ENCODE measurements at places on chromosomes 1 and 21.

DNA sequence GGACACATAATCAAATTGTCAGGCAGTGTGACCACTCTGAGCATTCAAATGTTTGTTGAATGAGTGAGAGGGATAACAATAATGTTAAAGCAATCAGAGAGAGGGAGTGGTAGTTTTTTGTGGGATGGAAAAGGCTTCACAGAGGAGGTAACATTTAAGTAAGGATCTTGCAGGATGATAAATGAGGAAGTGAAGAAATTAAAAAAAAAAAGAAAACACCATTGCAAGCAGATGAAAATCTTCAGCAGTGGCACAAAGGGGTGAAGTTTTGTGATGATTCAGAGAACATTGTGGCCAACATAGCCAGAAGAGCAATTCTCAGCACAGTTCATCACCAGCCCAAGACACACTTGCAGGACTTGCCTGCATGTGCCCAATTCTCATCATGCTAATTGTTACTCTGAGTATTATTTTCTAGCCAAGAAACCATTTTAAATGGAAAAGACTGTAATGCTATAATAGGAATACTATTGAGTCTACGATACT is 35.0 kb downstream of the OVGP1 start:
- no peak for DNase-seq

- DNase-seq: no peak
Observed at GRCh38 chr1:66050123-66050522, 257.4 kb downstream of the PDE4B start.

GRCh38 chr1:63858153-63858552 is 84.3 kb downstream of the ROR1 start:
- DNase-seq: no peak

GRCh38 chr1:97488530-97488929 is 432.3 kb downstream of the DPYD start:
- no peak for DNase-seq

GRCh38 chr1:21716169-21716568 is 47.0 kb upstream of the RAP1GAP start:
- DNase-seq: no peak

GRCh38 chr21:34594566-34595234 is 20.2 kb downstream of the RCAN1 start:
- no peak for DNase-seq

DNA sequence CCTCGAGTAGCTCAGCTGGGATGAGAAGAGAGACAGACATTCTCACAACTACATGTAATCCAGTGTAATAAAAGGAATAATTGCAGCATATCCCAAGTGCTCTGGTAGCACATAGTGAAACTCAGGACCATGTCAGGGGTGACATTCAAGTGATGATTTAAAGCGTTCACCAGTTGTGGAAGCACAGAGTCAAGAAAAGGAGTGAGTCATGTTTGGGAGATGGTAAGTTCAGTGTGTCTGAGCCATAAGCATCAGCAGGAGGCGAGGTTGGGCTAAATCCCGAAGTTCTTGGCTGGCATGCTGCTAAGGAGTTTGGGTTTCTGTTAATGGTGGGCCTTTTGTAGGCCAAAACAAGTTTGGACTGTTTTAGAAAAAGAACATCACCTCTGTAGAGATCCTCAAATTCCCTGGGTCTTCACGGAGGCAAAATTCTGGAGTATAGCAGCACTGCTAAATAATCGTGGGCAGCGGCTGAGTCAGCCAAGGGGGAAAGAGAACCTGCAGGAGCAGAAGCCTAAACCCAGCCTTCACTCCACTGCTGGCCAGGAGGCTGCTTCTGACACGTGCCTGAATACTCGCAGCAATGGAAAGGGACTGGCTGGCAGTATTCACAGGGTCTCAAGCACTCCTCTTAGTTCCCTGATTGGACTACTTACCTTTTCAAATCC is 7.2 kb upstream of the NHLH1 start:
- no peak for DNase-seq

- DNase-seq: no peak
Observed at GRCh38 chr1:244217711-244218110, 166.6 kb downstream of the ZBTB18 start.

DNA sequence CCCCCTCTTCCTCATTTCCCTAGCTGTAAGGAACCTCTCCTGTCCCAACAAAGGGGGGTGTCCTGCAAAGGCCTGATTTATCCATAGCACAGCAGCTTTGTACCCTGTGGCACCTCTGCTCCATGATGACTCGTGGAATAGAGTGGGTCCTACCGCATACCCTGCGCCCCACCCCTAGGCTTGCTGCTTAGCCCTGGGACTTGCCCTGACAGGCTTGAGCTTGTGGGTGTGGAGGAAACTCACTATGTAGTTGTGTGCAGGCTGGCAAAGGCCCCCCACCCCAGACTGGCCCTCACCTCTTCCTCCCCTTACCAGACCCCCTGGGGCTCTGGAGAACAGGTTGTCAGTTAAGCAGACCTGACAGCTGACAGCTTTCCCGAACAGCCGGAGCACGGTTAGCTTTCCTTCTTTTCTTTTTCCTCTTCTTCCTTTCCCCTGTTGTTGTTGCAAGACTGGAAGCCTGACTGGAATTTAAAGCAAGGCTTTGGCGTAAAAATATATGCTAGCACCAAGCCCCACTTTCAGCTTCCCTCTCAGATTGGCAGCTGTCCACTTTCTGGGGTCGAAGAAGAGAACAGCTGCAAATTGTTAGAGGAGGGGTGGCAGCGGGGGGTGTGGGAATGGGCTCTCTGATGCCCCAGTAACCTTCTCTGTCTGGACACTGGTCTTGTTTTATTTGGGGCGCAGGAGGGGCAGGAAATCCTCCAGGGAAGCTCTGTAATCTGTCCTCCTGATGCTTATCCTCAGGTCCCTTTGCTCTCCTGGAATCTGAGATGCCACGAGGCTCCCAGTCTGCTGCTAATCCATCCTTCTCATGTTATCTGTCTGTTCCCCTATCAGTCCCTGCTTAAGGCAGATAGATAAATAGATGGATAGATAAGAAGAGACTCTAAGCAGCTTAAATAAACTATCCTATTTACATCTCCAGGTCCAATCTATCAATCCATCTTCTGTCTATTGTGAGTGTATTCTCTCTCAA is 134.6 kb downstream of the BRINP2 start:
- DNase-seq: no peak

GRCh38 chr1:57839526-57839925 is 415.7 kb upstream of the DAB1 start:
- DNase-seq: no peak

GRCh38 chr1:211910913-211911485 is 80.4 kb upstream of the LPGAT1 start:
- DNase-seq: no peak

GRCh38 chr1:186872291-186872690 is 43.5 kb downstream of the PLA2G4A start:
- no peak for DNase-seq

- DNase-seq: no peak
Observed at GRCh38 chr1:234856845-234857245, 246.9 kb upstream of the IRF2BP2 start.

- no peak for DNase-seq
Observed at GRCh38 chr1:59150577-59151386, 146.1 kb upstream of the FGGY start.

DNA sequence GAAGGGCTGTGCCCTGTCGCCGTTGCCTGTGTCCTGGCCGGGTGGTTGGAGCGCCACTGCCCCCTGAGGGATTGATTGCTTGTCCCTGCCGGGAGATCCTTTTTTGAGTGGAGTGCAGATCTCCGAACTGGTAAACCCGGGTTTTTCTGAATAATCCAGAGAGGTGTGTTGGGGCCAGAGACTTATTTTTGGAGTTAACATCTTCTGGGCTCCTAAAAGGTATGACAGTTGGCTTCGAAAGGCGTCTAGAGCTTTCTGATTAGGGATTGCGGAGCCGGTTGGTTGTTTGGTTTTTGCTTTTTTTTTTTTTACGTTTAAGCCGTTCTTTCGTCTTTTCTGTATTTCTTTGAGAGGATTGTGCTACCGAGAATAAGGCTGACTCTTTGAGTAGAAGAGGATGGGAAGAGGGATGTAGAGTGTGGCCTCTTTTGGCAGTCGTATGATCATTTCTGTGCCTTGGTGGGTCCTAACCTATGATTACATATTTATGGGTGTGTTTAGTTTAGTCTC is 756 bp downstream of the RLF start:
- DNase-seq: no peak

DNA sequence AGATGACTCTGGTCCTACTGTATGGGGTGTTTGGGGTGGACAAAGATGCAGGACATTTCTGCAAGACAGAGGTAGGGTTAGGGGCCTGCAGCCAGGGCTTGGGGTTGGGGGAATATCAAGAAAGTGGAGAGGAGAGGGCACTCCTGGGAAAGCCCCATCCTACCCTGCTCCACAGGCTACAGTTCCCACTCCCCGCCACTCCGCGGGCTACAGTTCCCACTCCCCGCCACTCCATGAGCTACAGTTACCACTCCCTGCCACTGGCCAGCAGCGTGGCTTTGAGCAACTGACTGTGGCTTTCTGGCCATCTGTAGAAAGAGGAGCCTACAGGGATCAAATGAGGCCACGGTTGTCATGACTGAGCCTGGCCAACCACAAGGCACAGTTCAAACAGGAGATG is 93.8 kb upstream of the GRIK3 start:
- DNase-seq: no peak

- no peak for DNase-seq
Observed at GRCh38 chr1:211549092-211549711, 29.8 kb downstream of the SLC30A1 start.

- no peak for DNase-seq
Observed at GRCh38 chr1:245263529-245264095, 108.8 kb downstream of the KIF26B start.

DNA sequence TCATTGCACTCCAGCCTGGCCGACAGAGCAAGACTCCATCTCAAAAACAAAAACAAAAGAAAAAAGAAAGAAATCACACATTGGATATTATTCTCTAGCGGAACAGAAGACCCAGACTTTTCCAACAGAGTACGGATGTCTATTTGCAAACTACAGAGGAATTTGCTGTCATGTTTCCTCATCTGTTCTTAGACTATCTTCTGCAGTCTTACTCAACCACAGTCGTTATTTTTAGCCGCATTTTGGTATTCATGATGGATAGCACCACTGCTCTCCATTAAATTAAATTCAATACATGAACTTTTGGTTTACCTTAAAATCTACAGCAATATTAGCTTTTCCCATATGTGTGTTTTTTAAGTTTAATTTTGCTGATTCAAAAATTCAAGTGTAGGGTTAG is 14.2 kb upstream of the HEATR1 start:
- DNase-seq: no peak

GRCh38 chr1:94272388-94272787 is 35.0 kb upstream of the ARHGAP29 start:
- no peak for DNase-seq

- DNase-seq: no peak
Observed at GRCh38 chr1:156704166-156704711, 1.1 kb downstream of the CRABP2 start.

DNA sequence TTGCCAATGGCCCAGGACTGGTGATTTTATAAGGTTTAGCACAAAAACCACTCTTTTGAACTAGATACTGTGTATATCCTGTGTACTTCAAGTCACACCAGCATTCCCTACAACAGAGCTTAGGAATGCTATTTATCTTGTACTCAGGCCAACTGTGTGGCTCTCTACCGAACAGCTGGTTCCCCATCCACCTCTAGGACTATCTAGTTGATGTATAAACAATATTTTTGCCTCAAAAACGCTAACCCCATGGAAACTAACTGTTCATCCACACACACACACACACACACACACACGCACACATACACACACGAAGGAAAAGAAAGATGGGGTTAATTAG is 28.7 kb upstream of the SLC45A3 start:
- no peak for DNase-seq

- no peak for DNase-seq
Observed at GRCh38 chr1:204366759-204367158, 7.0 kb upstream of the PLEKHA6 start.

GRCh38 chr1:153776352-153776751 is 1.1 kb downstream of the SLC27A3 start:
- no peak for DNase-seq

DNA sequence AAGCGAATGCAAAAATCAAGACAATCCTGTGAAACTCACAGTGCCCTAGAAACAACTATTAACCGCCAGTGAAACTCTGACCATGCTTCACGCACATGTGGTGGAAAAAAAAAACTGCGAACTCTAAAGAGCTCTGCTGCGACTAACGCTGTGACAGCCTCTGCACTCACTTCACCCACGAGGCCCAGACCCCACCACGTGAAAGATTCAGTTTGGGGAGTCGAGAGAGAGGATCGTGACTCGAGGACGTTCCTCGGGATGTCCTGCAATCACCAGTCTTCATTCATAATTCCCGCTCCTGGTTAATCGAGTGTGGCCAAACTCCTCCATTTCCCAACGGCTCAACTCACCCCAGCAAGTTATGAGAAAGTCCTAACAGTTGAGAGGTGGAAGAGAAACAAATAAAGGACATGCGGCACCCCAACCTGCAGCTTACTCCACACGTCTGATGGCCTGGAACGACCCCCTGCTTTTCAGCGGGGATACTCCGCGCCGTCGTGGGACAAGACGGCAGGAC is 1.1 kb downstream of the SERBP1 start:
- DNase-seq: no peak

GRCh38 chr1:213586587-213586972 is 401.2 kb upstream of the PROX1 start:
- no peak for DNase-seq

DNA sequence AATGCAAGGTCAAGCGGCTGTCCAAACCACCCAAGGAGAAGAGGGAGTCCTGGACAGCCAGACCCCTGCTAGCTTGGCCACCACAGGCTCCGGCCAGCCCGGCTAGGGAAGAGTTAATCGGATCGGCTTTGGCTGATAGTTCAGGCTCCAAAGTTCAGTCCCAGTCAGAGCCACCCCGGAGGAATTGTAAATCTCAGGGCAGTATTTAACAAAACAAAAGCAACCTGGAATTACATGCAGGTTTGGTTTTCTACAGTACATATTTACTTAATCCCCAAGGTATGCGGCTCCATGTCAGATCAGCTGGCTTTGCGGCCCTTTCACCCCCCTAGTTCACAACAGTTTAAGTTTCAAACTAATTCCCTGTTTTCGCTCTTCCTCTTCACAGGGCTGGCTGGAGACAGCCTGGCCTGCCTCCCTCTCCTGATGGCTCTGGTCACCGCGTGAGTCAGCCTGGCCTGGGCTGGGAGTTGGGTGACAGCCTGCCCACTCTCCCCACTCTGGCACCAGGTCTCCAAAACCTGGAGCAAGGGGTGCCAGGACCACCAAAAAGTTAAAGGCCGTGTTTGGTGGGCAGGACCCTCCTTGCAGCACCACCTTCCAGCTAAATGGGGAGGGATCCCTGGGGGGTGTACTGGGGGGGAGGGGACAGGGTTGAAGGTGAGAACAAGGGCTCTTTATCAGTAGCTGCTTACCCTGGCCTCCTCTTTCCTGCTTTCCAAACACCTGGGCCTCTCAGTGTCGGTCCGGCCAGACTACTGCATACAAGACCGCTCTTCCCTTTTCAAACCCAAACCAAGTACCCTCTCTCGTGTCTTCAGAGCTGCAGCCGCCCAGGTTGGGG is 1.9 kb downstream of the DHRS3 start:
- no peak for DNase-seq

GRCh38 chr1:109137958-109138357 is 24.0 kb downstream of the ELAPOR1 start:
- DNase-seq: no peak

- DNase-seq: no peak
Observed at GRCh38 chr1:5770981-5771765, 221.1 kb downstream of the NPHP4 start.

Data from activated gamma-delta T cell (primary cell).